ENCODE measurements at places on chromosomes 16 and 17.

DNA sequence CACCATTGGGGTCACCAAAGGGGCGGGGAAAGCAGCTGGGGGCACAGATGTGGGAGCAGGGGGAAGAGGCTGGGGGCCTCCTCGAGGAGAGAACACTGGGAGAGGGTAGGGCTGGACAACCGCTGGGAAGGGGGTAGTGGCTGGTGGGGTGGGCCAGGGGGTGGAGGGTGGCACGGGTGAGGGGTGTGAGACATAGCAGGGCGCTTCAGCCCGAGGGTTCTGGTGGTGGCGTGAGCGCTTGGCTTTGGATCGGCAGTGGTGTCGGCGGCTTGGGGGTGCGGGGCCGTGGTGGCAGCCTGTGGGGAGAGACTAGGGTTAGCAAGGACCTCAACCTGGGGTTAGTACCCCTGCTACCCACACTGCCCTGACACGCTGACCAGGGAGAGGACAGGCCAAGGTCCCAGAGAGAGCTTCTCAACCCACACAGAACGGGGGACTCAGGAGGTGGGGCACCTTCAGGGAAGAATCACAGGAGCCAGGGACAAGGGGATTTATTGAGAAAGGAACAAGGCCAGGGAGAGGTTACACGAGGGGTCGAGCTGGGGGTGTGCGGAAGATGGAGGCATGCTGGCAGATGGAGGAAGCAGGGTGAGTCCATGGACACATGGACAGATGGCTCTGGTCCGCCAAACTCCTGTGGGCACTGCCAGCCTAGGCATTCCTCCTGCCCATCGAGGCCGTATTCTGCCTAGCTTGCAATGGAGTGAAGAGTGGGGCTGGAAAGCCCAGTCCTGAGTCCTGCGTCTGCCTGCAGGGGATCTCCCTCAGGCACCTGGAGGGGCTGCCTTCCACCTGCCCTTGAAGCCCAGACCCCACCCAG lies 8.4 kb downstream of the PER1 start:
- peak; percentile 23 for DNase-seq

GRCh38 chr17:2706911-2707510 lies 4.6 kb downstream of the CLUH start:
- no peak for DNase-seq

DNA sequence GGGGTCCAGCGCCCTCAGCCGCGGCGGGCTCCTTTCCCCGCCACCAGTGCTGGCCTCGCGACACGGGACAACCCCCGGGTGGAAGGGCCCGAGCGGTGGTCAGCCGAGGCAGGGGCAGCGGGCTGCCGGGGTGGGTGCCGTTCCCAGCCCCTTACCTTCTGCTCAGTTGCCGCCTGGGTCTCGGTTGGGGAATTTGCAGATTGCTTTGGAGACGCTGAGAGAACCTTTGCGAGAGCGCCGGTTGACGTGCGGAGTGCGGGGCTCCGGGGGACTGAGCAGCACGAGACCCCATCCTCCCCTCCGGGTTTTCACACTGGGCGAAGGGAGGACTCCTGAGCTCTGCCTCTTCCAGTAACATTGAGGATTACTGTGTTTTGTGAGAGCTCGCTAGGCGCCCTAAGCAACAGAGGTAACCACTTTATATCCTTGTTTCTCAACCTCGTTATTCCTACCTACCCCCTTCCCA lies 381 bp downstream of the CTNS start:
- no peak for DNase-seq

GRCh38 chr16:31502981-31503380 lies 5.2 kb downstream of the RUSF1 start:
- DNase-seq: no peak

GRCh38 chr17:21066394-21066793 lies 23.6 kb upstream of the USP22 start:
- no peak for DNase-seq

DNA sequence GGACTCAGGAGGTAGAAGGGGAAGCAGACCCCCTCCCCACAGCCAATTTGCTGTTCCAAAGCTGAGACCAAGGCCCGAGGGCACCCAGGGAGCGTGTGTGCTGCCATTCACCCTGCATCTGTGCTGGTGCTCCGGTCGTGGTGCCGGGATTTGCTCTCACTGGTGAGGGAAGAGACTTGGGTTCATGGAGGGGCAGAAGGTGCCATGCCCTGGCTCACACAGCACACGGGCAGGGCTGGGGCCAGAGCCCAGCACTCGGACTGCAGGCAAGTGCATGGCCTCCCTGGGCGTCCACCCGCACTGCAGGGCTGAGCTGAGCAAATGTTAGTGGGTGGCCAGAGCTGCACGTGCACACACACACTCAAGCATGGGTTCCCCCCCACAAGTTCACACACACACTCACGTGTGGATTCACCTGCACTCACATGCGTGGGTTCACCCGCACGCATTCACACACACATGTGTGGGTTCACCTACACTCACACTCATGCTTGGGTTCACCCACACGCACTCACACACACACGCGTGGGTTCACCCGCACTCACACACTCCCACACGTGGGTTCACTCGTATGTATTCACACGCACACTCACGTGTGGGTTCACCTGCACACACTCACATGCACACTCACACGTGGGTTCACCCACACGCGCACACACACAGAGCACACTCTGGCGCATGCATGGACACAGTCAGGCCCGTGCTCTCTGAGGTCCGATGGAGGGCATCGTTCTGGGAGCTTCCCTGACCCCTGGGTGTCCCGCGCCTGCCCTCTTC lies 57.0 kb upstream of the CBFA2T3 start:
- no peak for DNase-seq

GRCh38 chr17:65294181-65294719 lies 157.1 kb downstream of the RGS9 start:
- peak; percentile 63 for DNase-seq

- no peak for DNase-seq
These were observed 43.4 kb downstream of the FBXL20 start for GRCh38 chr17:39357986-39358385.

- DNase-seq: no peak
These were observed 6.3 kb downstream of the TBC1D16 start for GRCh38 chr17:80029258-80029974.

DNA sequence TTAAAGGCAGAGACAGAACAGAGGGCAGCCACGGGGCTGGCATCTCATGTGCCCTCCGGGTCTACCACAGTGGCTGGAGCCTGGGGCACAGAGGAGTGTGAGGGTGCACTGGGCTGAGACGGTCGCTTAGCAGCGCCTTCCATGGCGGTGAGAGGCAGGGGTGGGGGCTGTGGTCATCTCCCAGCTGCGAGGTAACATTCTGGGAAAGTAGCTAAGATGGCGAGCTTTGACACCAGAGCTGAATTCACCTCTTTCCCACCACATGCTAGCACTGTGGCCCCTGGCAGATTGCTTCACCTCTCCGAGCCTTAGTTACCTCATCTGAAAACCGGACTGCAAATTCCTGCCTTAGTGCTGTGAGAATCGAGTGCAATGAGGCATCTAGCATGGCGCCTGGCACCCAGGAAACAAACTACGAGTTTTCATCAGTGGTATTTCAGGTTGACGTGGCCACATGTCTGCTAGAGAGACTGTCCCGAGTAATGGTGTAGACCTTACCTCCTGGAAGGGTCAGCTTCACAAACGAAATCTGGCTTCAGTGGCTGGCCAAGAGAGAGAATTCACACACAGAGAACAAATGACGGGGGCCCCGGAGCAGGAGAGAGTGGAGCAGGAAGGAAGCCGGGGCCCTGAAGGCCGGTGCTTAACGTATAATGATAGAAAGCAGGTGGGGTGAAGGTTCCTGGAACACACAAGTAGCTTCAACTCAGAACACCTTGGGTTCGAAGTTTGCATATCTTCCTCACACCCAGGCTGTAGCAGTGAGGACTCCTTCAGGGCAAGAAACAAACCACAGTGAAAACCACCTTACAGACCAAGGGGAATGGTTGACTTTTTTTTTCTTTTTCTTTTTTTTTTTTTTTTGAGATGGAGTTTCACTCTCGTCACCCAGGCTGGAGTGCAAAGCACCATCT lies 63.9 kb upstream of the RPH3AL start:
- peak; percentile 55 for DNase-seq

DNA sequence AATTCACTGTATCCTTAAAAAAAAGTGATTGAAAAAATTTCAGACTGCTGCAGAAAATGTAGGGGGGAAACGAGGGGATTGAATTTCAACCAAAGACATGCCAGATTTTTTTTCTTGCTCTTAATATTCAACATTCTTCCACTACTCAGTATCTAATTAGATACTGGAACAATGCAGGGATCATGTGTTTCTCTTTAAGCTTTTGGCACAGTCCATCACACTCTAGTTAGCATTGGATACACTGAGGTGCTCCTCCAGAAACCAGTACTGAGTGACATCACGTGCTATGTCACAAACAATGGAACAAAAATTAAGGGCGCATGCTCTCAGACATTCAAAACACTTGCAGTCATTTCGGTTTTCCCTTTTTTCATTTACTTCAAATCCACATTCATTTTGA lies 298.6 kb upstream of the PSMD7 start:
- no peak for DNase-seq

DNA sequence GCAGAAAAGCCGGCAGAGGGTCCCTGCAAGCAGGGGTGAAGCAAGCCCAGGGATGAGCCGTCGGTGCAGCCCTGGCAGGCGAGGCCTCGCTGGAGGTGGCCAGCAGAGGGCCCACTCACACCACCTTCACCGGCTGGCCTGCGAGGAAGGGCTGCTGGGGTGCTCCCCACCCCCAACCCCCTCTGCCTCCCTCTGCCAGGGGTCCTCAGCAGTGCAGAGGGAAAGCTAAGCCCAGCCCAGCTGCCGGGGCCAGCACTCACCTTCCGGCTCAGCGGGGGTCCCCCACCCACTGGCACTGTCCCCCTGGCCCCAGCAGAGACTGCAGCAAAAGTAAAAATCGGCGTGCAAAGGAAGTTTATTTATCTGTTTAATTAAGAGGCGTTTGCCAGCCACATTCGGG lies 113.4 kb downstream of the ENGASE start:
- no peak for DNase-seq

DNA sequence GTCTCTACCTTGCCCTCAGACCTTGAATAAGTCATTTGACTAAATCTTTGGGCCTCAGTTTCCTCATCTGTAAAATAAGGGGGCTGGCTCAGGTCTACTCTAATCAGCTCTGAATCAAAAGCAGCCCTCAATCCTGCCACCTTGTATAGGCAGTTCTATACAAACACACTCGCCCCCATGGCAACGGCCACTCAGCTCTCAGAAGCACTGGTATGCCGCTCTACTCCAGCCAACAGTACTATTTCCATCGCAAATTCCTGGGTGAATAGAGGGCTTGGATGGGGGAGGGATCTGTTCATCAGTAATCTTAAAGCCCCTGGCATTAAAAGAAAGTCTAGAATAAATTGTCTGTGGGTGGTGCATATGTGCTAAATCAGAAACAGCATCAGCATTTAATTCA lies 21.2 kb upstream of the TAOK1 start:
- no peak for DNase-seq

DNA sequence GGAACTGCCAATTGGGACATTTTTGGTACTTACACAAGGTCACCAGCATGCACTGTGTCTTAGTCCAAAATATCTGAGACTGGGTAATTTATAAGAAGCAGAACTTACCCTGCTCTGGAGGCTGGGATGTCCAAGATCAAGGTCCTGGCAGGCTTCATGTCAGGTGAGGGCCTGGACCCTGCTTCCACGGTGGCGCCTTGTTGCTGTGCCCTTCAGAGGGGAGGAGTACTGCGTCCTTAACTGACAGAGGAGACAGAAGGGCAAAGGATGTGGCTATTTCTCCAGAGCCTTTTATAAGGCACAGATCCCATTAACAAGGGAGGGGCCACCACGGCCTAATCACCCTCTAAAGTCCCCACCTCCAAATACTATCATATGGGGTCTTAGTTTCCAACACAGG lies 178.9 kb downstream of the C16orf95 start:
- DNase-seq: no peak

GRCh38 chr17:17496189-17497064 lies at the start of gene RASD1:
Gene RASD1, minus strand, starts transcription at chr17:17496395. Its CDS starts 214 bp downstream, at chr17:17496181.
- peak; percentile 86 for DNase-seq

DNA sequence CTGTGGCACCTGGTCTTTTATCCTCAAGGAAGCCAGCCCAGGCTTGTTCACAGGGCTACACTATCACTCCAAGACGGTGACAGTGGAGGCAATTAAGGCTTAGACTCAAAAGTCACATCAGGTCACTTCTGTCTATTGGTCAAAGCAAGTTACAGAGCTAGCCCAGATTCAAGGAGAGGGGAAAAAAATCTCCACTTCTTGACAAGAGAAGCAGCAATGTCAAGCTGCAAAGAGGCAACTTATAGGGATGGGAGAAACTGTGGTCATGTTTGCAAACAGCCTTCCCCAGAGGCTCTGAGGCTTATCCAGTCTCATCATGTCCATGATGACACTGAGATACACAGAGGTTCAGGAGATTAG lies 31.6 kb downstream of the SERPINF1 start:
- no peak for DNase-seq

- DNase-seq: no peak
These were observed 13.2 kb downstream of the BEAN1 start for GRCh38 chr16:66440271-66440802.

GRCh38 chr17:2107506-2107905 lies 52.6 kb downstream of the HIC1 start:
- no peak for DNase-seq

- peak; percentile 76 for DNase-seq
These were observed 41.5 kb downstream of the CD300LF start for GRCh38 chr17:74671031-74671771.

DNA sequence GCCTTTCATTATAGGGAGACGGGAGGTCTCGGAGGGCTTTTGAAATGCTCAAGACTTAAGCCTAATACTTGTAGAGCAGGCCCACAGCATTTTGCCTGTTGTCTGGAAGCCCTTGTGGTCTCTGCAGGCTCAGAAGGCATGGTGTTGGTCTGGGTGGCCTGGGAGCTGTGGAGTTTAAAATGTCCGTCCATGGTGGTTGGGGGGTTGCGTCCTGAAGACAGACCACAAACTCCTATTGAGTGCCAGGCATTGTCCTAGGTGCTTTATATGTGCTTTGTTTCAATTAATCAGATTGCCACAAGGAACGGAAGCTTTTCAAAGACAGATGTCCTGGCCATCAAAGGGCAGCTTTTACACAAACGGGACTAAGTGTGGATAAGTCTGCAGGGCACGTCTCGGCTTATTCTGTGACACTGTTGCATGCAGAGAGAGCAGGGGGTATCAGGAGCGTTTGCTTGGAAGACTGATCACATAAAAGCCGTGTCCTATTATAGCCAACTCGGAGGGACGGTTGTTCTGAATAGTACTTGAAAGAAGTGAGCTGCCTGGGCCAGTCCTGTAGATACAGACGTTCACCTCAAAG lies 7.8 kb downstream of the NTN1 start:
- DNase-seq: no peak

DNA sequence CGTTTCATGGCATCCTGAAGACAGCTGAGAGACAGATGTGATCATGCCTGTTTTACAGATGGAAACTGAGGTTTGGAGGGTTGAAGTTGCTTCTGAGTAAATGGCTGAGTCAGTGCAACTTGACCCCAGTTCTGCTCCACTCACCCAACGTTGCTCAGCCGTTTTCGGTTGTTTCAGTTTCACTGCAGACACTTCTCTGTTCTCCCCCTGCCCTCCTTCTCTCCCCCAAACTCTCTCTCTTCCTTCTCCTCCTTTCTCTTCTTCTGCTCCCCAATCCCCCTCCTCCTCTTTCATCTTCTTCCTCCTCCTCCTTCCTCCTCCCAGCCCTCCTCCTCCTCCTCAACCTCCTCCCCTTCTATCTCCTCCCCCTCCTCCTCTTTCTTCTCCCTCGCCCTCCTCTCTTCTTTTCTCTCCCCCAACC lies 9.4 kb upstream of the CEP20 start:
- DNase-seq: no peak
